Stimulated activated CD4-positive, alpha-beta T cell treated with anti-CD3 and anti-CD28 coated beads, Interleukin-12 subunit alpha, Interleukin-12 subunit beta, amount 100 ng/mL, for 24 hours (primary cell): ENCODE measurements at places on chromosomes 13 and 19.

GRCh38 chr19:335072-335471, 9.5 kb downstream of the MIER2 start:
- DNase-seq: no peak

GRCh38 chr13:110322126-110322827, 15.2 kb downstream of the COL4A2 start:
- DNase-seq: no peak

DNA sequence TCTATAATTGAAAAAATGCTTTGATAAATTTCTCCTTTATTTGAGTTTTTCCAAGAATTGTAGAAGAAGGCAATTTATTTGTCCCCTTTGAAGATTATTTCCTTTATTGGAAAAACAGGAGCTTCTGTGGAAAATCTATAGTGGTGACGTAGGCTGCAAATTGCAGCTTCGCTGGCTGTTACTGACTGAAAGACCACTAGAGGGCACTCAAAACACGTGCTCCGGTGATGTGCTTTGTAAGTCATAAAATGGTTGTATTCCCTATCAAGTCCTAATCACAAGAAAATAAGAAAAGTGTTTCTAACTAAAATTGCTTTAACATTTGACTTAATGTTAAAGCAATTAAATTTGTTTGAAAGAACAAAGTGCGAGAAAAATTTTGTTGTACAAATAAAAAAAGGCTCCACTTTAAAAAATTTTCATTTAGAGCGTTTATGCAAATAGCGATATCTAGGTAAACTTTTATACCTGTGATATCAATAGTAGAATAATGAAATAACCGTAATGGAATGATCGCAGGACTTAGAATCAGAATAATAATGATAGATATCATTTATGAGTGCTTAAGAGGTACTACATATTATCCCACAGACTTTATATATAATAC, 638.2 kb upstream of the SPRY2 start:
- DNase-seq: peak; percentile 8

DNA sequence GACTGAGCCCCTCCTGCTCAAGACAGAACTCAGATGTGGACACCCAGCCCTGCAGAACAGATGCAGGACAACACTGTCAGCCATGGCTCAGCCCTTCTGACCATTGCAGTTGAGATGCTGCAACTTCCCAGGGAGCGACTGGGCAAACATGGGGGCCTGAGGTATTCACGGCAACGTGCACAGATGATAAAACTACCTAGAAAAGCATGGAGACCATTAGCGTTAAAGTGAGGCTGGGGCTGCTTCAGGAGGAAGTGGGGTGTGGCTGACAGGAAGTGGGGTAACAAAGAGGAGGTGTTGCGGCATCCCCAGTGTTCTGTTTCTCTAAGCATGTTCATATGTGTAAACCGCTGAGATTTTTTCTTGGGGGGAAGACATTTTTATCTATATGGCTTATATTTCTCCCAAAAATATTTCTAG, 1.3 kb upstream of the SIGLEC9 start:
- no peak for DNase-seq

- DNase-seq: no peak
Observed at GRCh38 chr19:10018786-10019185, 5.5 kb downstream of the RDH8 start.
